Stimulated activated CD4-positive, alpha-beta T cell treated with anti-CD3 and anti-CD28 coated beads, Interleukin-1b, Interleukin-23, amount 100 ng/mL, for 24 hours (primary cell): ENCODE measurements at places on chromosomes 7 and 10.

- no peak for DNase-seq
These were observed 122.6 kb upstream of the PTER start for GRCh38 chr10:16314259-16314658.

DNA sequence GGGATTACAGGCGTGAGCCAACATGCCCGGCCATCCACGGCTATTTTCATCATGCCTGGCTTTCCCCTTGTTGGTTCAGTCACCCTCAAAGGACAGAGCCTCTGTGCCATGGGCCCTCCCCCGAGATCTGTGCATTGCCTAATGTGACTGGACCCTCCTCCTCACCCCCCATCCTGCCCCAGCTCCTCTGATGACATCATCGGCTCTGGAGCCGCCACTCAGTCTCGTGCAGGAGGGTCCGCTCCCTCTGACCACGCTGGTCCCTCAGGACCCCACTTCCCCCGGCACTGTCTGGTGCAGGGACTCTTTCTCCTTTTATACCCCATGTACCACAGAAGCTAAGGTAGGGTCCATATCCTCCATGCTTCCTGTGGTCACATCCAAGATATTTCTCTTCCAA lies 33.2 kb upstream of the BAIAP2L1 start:
- no peak for DNase-seq

DNA sequence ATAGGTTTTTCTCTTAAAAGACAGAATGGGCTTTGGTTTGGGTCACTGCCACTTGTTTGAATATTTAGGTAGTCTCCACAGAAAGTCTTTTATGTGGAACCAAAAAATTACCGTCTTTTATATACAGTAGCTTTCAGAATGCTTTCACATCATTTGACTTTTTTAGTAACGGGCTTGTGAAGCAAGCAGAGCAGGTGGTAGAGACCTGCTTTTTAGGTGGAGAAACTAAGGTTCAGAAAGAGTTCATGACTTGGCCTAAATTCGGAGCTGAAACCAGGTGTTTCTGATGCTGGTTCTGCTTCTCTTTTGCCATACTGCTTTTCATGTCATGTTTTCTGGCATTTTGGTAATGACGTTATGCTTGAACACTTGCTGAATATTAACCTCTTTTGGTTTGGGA lies 36.3 kb downstream of the GARS1 start:
- no peak for DNase-seq

- no peak for DNase-seq
These were observed 61.9 kb downstream of the SPOCK2 start for GRCh38 chr10:72026278-72027111.

- DNase-seq = no peak
These were observed 14.6 kb downstream of the GATA3 start for GRCh38 chr10:8069108-8069507.

DNA sequence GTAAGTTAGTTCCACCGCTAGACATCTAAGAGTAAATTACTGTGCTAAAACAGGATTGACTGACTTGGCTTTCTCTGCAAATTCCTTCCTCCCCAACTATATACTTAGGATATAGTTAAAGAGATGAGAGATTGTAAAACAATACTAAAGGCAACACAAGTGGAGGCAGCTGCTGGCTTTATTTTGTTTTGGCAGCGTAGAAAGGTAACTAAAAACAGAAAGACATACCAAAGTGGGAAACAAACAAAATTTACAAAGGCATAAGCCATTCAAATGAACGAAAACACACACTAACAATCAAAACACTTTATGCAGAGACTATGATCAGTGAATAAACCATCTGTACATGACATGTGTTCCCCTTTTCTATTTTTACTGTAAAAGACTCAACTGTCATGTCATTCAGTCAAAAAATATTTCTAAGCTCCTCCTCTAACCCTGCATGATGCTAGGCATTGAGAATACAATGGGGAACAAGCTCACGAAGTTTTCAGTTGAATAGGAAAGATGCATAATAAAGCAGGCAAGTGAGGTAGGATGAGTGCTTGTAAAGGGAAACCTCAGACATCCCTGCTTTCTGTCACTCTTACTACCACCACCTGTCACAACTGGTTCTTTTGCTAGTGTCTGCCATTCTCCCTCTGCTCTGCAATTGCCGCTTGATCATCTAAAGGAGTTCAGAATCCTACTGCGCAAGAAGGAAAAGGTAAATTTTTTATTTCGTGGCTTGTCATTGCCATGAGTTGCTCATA lies 64.2 kb upstream of the COL1A2 start:
- no peak for DNase-seq

DNA sequence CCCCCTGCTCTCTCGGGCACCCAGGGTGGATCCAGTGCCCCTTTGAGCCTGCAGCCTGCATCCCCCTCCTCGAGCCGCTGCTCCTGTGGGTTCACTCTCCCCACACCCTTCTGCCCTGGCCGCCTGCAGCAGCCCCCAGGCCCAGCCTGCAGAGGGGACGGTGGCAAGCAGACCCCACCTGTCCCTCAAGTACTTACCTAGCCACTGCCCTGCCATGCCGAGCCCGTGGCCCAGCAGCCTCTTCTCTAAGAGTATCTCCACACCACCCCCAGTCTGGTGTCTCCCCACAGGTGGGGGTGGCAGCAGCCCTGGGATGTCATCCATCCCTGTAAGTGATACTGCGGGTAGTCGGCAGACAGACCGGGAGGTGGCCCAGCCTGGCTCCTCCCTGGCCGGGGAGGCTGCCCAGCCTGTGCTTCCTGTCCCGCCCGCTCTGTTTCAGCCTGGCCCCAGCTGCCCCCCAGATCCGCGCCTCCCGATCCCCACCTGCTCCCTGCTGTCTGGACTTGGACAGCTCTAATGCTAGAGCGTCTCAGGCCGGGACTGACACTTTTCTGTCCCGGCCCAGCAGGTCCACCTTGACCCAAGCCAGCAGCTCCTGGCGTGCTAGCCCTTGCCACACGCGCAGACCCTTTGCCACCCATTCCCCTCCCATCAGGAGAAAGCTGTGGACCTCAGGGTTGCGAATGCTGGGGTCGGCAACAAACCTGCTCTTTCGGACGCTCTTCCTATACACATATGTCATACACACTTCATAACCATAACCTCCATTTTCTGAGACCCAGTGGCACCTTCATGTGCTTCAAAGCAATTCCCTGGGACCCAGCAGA lies 25.0 kb downstream of the YKT6 start:
- DNase-seq = no peak

DNA sequence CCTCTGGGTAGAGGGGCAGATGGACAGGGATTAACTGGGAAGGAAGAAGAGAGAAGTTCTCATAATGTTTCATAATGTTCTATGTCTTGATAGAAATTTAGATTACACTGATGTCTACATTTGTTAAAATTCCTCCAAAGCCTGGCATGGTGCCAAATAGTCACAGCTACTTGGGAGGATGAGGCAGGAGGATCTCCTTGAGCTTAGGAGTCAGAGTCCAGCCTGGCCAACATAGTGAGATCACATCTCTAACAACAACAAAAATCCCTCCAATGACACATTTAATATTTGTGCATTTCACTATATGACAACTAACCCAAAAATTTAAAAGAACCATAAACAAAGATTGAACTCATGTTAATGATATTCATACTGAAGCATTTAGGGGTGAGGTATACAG lies 33.0 kb upstream of the PPP1R3C start:
- DNase-seq = no peak

- no peak for DNase-seq
These were observed 167.7 kb upstream of the INHBA start for GRCh38 chr7:41870461-41871138.

- DNase-seq = no peak
These were observed 221.8 kb upstream of the KLF6 start for GRCh38 chr10:4006858-4007257.

GRCh38 chr7:71173955-71174354 lies 42.0 kb downstream of the GALNT17 start:
- DNase-seq = no peak

GRCh38 chr10:24968349-24968748 lies 15.9 kb upstream of the PRTFDC1 start:
- no peak for DNase-seq

GRCh38 chr7:113015034-113015645 lies 71.5 kb downstream of the GPR85 start:
- no peak for DNase-seq

DNA sequence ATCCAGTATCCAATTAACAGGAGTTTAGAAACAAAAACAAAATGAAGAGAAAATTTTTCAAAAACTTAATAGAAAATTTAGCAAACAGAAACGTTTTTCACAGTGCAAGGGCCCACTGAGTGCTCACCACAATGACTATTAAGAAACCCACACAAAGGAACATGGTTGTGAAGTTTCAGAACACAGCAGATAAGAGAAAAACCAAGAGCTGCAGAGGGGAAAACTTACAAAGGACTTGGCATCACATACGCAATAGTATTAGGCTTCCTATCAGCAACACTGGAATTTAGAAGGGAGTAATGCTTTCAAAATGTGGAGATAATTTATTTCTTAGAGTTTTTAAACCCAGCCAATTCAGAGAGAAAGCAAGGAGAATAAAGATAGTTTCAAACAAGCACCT lies 1.7 kb upstream of the C7orf25 start:
- DNase-seq = no peak

GRCh38 chr10:93206652-93207051 lies 133.0 kb downstream of the CYP26A1 start:
- DNase-seq = no peak
